ENCODE measurements at places on chromosomes 13 and 19. TPM values are rescaled to one million over a fixed set of nuclear protein-coding genes. Genes with fewer than 3 reads are reported as not detected.

The TNFSF13B gene
- 5.4 TPM for total RNA-seq

The FUT1 gene
- total RNA-seq: under 0.01 TPM

The ZNF729 gene
- not detected for total RNA-seq

The FXYD7 gene
- not detected for total RNA-seq

The MAN2B1 gene
- total RNA-seq: 36.0 TPM

The BTBD2 gene
- total RNA-seq: 54.7 TPM

The PNKP gene
- 21.1 TPM for total RNA-seq

The COLGALT1 gene
- total RNA-seq: 96.9 TPM

The MATK gene
- not detected for total RNA-seq

The USHBP1 gene
- total RNA-seq: not detected

The CD177 gene
- 0.33 TPM for total RNA-seq

The OR10H1 gene
- total RNA-seq: not detected

The FPR1 gene
- total RNA-seq: not detected
